ENCODE measurements at places on chromosomes 13 and 19. TPM values are rescaled to one million over a fixed set of nuclear protein-coding genes. Genes with fewer than 3 reads are reported as not detected.

The RYR1 gene
- total RNA-seq = 6.4 TPM

The ZNF69 gene
- total RNA-seq = 0.64 TPM

The SYCN gene
- not detected for total RNA-seq

The RFX1 gene
- total RNA-seq = 8.3 TPM

The PDX1 gene
- not detected for total RNA-seq

The CYP4F11 gene
- 2.7 TPM for total RNA-seq

The SLITRK5 gene
- total RNA-seq = 0.04 TPM

The PIAS4 gene
- total RNA-seq = 19.3 TPM

The FOSB gene
- total RNA-seq = 2.5 TPM

The CCNA1 gene
- 3.1 TPM for total RNA-seq

The ELOF1 gene
- 34.9 TPM for total RNA-seq

The ATP11A gene
- total RNA-seq = 16.7 TPM

The ZNF547 gene
- total RNA-seq = 1.4 TPM

The AMH gene
- 0.56 TPM for total RNA-seq

The TTC9B gene
- not detected for total RNA-seq

The CNMD gene
- not detected for total RNA-seq

The ADAMTSL5 gene
- total RNA-seq = 6.7 TPM

The CEACAM16 gene
- not detected for total RNA-seq

The TGFB1 gene
- 53.8 TPM for total RNA-seq

The PRSS57 gene
- not detected for total RNA-seq

The USE1 gene
- 21.7 TPM for total RNA-seq
